ENCODE measurements at places on chromosomes 11 and 22.
A peak's percentile ranks its signal among the peaks of the same experiment; 100 is the strongest.

DNA sequence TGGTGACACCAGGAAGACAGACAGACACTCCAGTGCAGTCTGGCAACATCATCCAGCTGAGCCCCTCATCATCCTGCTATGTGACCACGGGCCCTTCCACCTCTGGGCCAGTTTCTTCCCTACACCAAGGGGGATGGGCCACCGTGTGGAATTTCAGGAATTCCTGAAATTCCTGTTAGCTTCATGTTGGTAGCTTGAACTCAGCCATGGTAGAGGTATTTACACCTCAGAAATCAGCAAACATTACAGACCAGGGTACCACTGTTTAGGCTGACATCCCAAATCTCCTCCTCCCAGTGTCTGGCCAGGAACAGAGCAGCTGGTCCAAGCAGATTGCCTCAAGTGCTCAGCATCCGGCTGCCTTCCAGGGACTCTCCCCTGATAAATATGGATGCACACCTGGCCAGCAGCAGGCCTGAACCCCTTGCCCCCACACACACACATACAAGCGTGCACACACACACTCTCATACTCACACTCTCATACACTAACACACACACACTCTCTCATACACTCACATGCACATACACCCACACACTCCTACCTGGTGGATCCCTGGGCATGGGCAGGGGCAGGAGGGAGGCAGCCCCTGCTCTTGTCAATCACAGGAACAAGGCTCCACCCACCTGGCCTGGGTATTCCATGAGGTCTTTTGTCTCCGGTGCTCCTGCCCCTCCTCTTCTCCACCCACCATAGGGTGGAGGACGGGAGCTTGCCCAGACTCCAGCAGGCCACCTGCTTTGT is 85.2 kb downstream of the BUD13 start:
- no peak for DNase-seq

DNA sequence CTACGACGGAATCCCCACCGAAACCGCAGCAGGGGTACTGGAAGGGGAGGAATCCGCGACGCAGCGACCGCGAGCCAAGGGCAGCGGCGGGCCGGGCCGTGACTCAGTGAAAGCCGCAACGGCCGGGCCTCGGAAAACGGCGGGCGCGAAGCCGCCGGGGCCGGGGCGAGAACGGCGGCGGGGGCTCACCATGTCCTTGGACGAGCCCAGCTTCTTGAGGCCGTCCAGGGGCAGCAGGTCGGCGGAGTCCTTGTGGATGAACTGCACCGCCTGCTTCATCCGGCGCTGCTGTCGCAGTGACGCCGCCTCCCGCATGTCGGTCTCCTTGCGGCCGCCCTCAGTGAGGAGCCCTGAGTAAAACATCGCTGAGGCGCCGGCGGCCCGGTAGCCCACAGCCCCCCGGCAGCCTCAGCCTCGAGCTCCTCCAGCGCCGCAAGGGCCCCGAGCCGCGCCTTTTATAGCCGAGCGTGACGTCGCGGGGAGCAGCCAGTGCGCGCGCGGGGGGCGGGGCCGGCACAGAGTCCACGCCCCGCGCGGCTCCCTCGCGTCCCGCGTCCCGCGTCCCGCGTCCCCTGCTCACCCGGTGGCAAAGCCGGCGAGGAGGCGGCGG is at the start of gene NRIP3:
TSS of gene NRIP3 (minus strand) at position 429 of the 610 bp plus-strand sequence. CDS start at position 363, 66 bp downstream.
- DNase-seq = peak; percentile 41

- DNase-seq = no peak
These were observed 723 bp downstream of the FOXRED2 start for GRCh38 chr22:36505998-36506635.

GRCh38 chr11:22203281-22203680 is 10.4 kb downstream of the ANO5 start:
- DNase-seq = peak; percentile 26
